ENCODE measurements at places on chromosomes 5 and 9.

GRCh38 chr9:35842795-35843194 lies 13.8 kb downstream of the TMEM8B start:
- no peak for DNase-seq

DNA sequence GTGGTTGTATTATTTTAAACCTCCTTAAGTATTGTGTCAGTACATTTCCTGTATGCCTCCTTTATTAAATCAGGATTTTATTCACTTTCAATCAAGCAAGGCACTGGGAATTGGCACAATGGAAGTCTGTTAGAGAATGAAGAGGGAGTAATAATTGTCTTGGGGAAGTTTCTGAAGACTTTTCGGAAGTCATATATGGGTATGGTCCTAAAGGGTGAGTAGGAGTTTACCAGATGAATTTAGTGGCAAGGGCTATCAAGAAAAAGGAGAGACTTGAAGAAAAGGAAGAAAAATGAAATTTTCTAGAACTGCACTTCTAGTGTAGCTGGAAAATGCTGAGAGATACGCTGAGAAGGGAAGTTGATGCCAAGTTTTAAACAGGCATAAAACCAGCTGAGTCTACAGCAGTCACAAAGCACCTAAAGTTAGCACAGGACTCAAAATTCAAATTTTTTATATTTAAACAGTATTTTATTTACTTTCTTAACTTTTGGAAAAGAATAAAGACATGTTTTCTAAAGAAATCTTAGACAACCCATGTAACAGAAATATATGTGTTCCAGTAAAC lies 184.9 kb downstream of the SMC2 start:
- DNase-seq: no peak

- no peak for DNase-seq
These were observed 374.6 kb downstream of the OSTF1 start for GRCh38 chr9:75462866-75463265.

DNA sequence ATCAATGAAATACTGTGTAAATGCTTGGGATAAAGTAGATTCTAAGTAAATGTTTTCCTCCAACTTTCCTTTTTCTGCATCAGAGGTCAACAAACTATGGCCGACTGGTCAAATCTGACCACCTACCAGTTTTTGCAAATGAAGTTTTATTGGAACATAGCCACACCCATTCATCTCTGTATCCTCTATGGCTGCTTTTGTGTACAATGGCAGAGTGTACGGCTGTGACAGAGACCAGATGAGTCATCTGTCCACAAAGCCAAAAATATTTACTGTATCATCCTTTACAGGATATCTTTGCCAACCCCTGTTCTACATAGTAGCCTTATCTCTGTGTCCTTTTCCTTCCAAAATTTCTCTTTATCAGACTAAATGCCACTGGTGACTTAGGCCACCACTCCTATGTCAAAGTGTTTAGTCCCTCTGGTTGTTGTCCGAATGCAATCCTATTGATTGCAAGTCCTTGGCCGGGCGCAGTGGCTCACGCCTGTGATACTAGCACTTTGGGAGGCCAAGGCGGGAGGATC lies 218.4 kb upstream of the KLF4 start:
- DNase-seq: no peak

GRCh38 chr5:87081511-87082372 lies 185.9 kb upstream of the RASA1 start:
- no peak for DNase-seq

GRCh38 chr5:174187481-174187880 lies 142.0 kb downstream of the NSG2 start:
- DNase-seq: no peak

DNA sequence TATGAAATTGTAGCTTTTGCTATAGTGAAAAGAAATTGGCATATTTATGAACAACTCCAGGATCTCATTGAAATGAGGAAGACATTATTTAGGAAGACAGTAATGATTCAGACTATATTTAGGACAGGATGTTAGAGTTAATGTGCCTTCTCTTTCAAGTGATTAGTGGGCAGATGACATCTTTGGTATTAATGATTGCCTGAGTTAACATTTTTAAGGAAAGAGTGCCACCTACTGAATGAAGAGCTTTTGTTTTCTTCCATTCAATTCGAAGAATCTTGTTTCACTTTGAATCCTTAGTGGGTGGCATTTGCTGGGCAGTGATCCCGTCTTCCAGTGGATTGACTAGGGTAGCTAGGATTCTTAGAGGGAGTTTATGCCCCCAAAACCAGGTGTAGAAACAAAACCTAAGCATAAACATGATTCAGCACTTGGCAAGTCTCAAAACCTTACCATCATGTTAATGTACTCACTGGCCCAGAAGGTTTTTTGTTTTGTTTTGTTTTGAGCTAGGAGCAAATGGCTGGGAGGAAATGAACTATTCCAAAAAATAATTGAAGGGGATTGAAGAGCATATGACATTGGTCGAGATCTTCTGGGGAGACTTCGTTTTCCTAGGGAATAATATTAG lies 23.2 kb downstream of the MAP3K1 start:
- DNase-seq: peak; percentile 7

DNA sequence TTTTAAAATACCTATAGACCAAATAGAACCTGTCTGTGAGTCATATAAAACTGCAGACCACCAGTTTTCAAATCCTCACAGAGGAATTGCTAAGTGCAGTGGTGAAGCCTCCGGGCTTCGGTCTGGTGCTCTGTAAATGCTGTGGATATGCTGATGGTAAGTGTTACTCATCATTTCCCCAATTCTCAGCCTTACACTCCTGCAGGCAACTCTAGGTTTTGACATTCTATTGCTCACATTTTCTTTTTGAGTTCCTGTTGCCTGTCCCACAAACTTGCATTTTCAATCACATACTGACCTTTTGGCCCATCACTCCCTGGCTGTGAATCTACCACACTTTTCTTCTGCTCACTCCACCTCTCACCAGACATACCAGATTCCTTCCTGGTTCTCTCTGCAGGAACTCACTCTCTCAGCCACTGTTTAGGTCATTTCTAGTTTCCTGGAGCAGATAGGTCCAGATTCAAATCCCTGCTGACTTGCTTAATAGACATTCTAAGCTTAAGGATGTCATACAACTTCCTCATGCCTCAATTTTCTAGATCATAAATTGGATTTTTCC lies 192.9 kb downstream of the RAB3C start:
- DNase-seq: no peak

DNA sequence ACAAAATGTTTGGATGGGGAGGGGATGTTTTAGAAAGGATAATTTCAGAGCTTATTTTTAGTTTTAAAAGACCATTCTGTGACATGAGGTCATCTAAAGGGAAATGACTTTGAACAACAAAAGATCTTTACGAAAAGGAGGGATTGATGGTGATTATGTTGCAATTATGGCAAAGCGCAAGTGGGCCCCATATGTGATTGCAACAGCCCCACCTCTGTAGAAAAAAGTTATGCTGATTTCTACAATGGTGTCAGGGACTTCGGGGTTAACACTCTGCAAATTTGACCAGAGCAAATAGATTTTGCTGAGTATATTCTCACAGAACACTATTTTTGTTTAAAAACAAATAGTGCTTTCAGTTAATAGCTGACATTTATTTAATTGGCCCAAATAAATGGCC lies 312.8 kb downstream of the NSG2 start:
- no peak for DNase-seq

DNA sequence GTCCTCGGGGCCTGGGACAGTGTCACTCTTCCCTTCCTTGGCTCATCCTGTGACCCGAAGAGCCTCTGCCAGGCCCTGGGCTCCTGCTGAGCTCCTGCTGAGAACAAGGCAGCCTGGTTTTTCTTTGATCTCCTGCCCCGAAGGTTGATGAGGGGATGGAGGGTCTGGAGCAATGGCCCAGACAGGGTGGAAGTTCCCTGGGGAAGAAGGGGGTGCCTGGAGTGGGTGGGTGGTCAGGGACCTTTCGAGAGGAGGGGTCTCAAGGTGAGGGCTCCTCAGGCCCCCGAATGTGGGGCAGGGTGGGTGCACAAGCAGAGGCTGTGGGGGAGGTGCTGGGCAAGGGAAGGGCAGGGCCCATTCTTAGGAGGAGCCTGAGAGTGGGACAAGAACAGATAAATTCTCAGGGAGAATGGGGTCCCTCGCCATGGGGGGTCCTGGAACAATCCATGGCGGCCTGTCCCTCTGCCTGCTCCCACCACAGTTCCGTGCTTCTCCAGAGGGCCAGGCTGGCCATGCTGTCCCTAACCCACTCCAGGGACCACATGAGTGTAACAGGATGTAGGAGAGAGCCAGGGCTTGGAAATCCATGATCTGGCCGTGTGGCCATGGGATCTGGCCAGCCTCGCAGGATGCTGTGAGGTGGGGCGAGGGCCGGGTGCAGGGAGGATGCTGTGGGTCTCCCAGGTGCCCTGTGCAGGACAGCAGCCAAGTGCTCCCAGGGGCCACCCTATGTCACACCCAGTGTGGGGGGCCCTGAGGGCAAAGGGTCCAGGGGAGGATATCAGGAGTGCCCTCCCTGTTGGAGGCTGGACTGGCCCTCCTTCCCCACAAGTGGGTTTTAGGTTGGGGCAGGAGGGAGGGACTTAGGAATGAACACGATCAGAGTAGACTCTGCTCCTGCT lies 128.5 kb upstream of the LPCAT1 start:
- no peak for DNase-seq

DNA sequence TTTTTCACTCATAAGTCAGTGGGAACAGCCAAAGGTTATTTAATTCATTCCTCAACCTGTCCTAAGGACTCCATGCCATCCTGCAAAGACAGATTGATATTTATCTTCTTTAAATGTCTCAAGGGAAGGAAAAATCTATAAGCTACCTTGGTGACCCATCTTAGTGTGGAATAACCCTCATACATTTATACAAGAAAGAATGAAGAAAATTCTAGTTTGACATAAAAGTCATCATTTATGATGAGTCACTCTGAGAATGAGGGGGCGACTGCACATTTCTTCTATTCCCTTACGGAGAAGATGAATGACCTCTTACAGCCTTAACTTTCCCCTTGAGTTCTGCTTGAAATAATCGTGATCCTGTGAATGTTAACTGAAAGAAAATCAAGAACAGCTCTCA lies 26.8 kb upstream of the NUDT12 start:
- no peak for DNase-seq

DNA sequence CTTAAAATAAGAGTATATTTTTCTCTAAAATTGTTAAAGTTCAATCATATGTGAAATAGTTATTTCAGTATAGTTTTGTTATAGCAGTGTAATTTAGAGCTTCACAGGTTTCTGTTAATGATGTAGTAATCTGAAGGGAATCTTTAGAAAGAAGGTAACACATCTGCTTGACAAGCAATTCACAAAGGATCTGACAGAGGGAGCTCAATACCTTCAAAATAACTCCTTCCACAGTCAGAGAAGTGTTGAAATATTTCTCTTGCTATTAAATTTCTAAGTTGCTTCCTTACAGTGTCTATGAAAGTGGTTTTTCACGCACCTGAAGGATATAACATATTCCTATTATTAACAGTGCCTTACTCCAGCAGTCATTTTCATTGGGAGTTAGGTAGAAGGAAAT lies 44.9 kb downstream of the SLC25A51 start:
- no peak for DNase-seq

- no peak for DNase-seq
These were observed 52.1 kb downstream of the C9orf50 start for GRCh38 chr9:129568560-129569501.

- DNase-seq: no peak
These were observed 136.7 kb upstream of the TNFAIP8 start for GRCh38 chr5:119218830-119219782.

- no peak for DNase-seq
These were observed 23.9 kb upstream of the SAP30L start for GRCh38 chr5:154421868-154422267.

GRCh38 chr5:131854134-131854533 lies 57.3 kb upstream of the FNIP1 start:
- no peak for DNase-seq

DNA sequence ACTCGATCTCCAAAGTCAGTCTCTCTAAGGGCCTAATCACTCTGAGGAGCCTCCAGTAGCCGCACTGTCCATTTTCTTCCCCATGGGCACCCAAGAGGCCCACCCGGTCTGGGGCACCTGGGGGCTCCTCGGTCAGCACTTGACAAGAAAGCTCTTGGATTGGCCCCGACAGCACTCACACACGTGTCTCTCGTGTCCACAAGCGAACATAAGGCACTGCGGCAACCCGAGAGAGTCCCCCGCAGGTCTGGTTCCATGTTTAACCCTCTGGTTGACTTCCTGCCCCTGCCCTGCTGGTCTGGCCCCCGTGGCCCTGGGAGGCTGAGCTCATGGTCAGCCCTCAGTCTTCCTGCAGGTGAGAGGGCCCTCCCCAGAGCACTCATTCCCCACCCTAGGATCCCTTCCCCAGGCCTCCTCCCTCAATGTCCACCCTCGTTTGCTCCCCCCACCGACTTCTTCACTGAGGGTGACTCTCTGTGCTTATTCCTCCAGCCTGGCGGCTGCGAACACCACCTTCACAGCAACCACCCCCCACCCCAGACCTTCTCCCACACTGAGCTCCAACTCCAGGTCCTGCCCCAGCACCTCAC lies 16.3 kb upstream of the LRRC14B start:
- no peak for DNase-seq

- no peak for DNase-seq
These were observed 127.4 kb upstream of the ADRA1B start for GRCh38 chr5:159788835-159789331.

DNA sequence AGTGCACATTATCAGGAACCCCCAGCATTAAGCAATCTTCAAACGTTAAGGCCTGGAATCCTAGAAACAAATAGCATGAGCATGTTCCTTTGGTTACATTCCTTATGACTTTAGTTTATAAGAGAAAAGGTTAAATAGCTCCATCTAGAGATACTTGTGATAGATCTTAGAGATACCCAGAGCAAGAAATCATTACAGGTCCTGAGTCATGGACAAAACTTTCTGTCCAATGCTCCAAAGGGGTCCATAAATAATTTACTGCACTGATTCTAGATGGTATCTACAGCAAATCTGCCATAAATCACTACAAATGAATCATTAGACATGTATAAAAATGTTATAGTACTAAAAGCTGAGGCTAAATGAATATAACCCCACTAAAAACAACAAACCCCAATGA lies 139.6 kb downstream of the HTR1A start:
- DNase-seq: no peak

Measured in NCI-H1417 treated with DMSO at 0.1 percent for 48 hours (cell line).